ENCODE measurements at places on chromosomes 5 and 9.

GRCh38 chr5:6711409-6712141, 1.7 kb upstream of the TENT4A start:
- H3K36me3 ChIP-seq, result no peaks in the 10 kb centered on the region
- H3K27me3 ChIP-seq, result no peaks in the 10 kb centered on the region
- peaks cover 26% of the 10 kb centered on the region for H3K4me1 ChIP-seq
- H3K4me3 ChIP-seq, result peak overlapping the region; percentile 70

DNA sequence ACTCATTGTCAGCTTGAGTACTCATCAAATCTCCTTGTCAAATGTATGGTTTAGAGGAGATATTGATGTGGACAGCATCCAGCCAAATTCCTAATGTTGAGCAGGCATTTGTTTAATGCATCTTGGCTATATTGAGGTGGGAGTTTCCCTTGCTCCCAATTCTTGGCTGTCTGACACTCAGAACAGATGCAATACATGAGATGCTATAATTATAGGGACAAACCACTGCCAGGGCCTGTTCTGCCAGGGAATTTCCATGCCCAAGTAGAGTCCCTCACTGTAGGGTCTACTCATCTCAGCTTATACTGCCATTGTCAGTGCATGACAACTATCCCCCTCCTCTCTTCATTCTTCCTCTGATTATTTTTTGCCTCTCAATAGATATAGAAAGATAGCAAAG, 392.0 kb upstream of the KCNN2 start:
- no peak overlapping the region for H3K27ac ChIP-seq
- no peaks in the 10 kb centered on the region for H3K4me1 ChIP-seq
- H3K27me3 ChIP-seq, result no peaks in the 10 kb centered on the region
- H3K36me3 ChIP-seq, result no peaks in the 10 kb centered on the region
- H3K4me3 ChIP-seq, result no peak overlapping the region

DNA sequence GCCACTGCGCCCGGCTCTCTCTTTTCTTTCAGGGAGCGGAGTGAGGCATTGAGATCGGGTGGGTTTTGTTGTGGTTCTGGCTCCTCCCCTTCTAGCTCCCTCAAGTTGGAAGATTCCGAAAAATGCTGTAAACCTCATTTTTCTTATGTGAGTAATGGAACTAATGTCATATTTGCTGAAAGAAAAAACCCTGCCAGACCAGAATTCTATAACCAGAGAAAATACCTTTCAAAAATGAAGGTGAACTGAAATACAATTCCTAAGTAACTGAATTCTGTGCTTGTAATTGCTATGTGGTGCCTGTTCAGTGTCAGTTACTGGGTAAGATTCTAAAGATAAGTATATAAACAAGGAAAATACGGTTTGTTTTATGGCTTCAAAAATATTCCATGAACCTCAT, 30.9 kb upstream of the CDK20 start:
- no peaks in the 10 kb centered on the region for H3K36me3 ChIP-seq
- H3K27ac ChIP-seq, result no peak overlapping the region
- no peak overlapping the region for H3K4me3 ChIP-seq
- H3K27me3 ChIP-seq, result no peaks in the 10 kb centered on the region

DNA sequence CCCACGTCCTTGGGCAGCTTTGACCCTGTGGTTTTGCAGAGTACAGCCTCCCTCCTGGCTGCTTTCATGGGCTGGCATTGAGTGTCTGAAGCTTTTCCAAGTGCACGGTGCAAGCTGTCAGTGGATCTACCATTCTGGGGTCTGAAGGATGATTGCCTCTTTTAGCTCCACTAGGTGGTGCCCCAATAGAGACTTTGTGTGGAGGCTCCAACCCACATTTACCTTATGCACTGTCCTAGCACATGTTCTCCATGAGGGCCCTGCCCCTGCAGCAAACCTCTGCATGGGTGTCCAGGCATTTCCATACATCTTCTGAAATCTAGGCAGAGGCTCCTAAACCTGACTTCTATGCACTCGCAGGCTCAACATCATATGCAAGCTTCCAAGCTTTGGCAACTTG, 644.2 kb upstream of the CDH9 start:
- H3K4me1 ChIP-seq, result no peaks in the 10 kb centered on the region
- H3K4me3 ChIP-seq, result no peak overlapping the region

- no peak overlapping the region for H3K27ac ChIP-seq
- H3K4me3 ChIP-seq, result no peak overlapping the region
- no peak for DNase-seq
- H3K27me3 ChIP-seq, result no peaks in the 10 kb centered on the region
- peaks cover 40% of the 10 kb centered on the region for H3K36me3 ChIP-seq
These were observed 8.2 kb downstream of the HEXB start for GRCh38 chr5:74693191-74693590.

DNA sequence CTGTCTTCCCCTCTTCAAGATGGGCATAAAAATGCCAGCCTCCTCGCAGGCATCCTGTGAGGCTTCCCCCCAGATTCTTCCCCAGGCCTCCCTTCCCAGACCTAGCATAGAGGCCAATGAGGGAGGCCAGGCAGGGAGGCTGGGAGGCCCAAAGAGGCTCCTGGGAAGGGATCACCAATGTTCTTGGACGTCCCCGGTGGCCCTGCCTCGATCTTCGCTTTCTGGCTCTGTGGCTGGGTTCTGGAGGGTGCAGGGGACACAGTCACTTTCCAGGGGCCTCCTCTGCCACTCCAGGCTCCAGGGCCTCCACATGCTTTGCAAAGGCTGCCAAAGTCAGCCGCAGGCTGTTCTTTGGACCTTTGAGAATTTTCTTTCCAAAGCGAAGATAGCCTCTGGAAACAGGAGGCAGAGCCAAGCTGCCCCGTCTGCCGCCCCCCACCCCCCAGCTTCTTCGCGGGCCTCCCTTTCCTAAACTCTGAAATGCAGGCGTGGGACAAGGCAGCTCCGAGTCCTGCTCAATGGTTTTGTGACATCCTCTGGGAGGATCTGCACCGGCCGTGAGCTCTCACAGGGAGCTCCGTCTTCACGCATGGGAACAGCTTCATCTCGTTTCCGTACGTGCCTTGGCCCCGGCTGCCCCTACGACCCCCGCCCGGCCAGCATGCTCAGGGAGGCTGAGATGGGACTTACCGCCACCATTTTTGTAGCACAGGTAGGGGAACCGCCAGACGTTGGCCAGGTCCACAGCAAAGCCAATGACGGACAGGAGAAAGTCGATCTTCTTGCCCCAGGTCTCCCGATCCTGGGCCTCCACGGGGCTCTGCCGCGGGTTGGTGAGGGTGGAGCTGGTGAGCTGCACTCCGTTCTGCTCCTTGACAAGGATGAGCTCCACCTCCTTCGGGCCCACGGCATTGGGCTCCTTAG, 2.8 kb downstream of the SLC6A3 start:
- no peak overlapping the region for H3K27ac ChIP-seq
- no peak overlapping the region for H3K4me3 ChIP-seq
- no peak for DNase-seq
- H3K4me1 ChIP-seq, result no peaks in the 10 kb centered on the region

DNA sequence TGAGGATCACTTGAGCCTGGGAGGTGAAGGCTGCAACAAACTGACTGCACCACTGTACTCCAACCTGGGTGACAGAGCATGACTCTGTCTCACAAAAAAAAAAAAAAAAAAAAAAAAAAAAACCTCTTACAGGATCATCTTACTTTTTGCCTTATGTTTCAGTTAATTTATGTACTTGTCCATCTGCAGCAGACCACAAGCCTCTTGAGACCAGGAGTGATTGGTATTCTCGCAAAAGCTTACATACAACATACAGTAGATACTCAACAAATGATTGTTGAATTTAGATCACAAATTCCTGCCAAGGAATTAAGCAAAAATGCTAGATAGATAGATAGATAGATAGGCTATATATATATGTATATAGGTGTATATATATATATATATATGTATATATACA, 12.4 kb downstream of the CEMIP2 start:
- H3K36me3 ChIP-seq, result no peaks in the 10 kb centered on the region
- peaks cover 66% of the 10 kb centered on the region for H3K4me1 ChIP-seq
- no peaks in the 10 kb centered on the region for H3K27me3 ChIP-seq
- DNase-seq, result no peak

GRCh38 chr9:76333388-76333787, 60.8 kb downstream of the RFK start:
- no peaks in the 10 kb centered on the region for H3K27me3 ChIP-seq
- no peaks in the 10 kb centered on the region for H3K36me3 ChIP-seq
- H3K4me3 ChIP-seq, result no peak overlapping the region
- no peak for DNase-seq
- H3K4me1 ChIP-seq, result no peaks in the 10 kb centered on the region
- no peak overlapping the region for H3K27ac ChIP-seq

DNA sequence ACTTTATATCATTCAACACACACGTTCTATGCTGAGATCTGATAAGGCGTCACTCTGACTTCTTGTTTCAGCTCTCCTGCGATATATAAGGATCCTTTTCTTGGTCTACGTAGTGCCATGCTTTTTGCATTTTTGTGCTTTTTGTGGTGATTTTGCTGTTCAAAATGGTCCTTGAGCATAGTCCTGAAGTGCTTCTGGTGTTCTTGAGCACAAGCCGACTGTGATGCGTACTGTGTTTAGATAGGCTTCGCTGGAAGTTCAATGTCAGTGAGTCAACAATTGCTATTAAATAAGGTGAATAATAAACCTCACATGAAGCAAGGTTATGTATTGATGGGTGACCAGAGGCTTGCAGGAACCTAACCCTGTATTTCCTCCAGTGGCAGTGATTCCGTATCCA, 46.8 kb downstream of the ACO1 start:
- H3K27ac ChIP-seq, result no peak overlapping the region
- no peak overlapping the region for H3K4me3 ChIP-seq
- H3K4me1 ChIP-seq, result no peaks in the 10 kb centered on the region
- no peaks in the 10 kb centered on the region for H3K27me3 ChIP-seq

DNA sequence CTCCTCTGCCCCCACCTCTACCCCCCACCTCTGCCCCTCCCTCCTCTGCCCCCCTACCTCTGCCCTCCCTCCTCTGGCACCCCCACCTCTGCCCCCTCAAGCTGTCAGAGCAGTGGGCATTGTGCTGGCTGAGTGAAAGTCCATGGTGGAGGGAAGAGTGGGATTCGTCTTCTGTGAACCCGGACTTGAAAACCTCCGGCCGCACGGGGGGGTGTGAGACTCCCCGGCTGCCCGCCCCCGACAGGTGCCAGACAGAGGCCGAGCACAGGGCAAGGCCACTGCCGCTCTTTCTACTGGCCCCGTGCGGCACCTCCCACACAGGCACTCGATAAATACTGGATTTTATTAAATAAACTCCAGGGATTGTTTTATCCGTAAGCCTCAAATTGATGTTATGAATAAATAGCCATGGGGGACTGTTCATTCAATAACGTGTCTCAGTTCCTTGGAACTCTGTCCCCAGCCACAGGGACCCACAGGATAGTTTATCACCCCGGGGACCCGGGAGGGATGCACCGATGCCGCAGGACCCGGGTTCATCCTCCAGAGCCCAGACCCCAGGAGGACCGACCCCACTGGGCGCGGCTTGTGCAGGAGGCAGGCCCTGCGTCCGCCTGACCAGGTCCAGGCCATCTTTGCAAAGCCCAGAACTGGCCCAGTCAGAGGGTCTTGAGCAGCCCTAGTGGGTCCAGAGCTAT, 2.6 kb upstream of the QRFP start:
- H3K4me3 ChIP-seq, result no peak overlapping the region
- DNase-seq, result no peak
- H3K27me3 ChIP-seq, result no peaks in the 10 kb centered on the region
- H3K4me1 ChIP-seq, result no peaks in the 10 kb centered on the region

DNA sequence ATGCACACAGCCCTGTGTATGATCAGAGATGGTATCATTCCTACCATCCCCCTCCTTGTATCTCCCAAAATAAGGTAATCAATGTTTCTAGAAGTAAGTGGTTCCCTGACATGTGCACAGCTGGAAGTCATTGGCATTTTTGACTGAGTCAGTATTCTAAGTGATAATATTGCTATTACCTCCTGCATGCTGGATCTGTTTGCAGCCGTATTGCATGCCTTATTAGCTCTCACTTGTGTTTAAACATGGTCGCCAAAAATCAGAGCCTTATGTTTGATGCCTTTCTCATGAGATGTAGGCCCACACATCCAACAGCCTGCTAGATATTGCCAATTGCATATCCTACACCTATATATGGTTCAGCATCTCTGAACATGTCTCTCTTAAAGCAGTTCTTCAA, 254.3 kb downstream of the CDH12 start:
- H3K27me3 ChIP-seq, result no peaks in the 10 kb centered on the region
- no peak for DNase-seq
- H3K27ac ChIP-seq, result no peak overlapping the region
- H3K36me3 ChIP-seq, result no peaks in the 10 kb centered on the region
- no peaks in the 10 kb centered on the region for H3K4me1 ChIP-seq

GRCh38 chr5:133032852-133033742, 6.7 kb upstream of the ZCCHC10 start:
- no peaks in the 10 kb centered on the region for H3K36me3 ChIP-seq
- no peaks in the 10 kb centered on the region for H3K4me1 ChIP-seq
- no peaks in the 10 kb centered on the region for H3K27me3 ChIP-seq
- no peak overlapping the region for H3K4me3 ChIP-seq
- no peak overlapping the region for H3K27ac ChIP-seq

GRCh38 chr5:58887721-58888409, 305.0 kb downstream of the RAB3C start:
- peaks cover 3% of the 10 kb centered on the region for H3K27me3 ChIP-seq
- no peak overlapping the region for H3K27ac ChIP-seq
- DNase-seq, result no peak
- peaks cover 3% of the 10 kb centered on the region for H3K4me1 ChIP-seq
- no peaks in the 10 kb centered on the region for H3K36me3 ChIP-seq

DNA sequence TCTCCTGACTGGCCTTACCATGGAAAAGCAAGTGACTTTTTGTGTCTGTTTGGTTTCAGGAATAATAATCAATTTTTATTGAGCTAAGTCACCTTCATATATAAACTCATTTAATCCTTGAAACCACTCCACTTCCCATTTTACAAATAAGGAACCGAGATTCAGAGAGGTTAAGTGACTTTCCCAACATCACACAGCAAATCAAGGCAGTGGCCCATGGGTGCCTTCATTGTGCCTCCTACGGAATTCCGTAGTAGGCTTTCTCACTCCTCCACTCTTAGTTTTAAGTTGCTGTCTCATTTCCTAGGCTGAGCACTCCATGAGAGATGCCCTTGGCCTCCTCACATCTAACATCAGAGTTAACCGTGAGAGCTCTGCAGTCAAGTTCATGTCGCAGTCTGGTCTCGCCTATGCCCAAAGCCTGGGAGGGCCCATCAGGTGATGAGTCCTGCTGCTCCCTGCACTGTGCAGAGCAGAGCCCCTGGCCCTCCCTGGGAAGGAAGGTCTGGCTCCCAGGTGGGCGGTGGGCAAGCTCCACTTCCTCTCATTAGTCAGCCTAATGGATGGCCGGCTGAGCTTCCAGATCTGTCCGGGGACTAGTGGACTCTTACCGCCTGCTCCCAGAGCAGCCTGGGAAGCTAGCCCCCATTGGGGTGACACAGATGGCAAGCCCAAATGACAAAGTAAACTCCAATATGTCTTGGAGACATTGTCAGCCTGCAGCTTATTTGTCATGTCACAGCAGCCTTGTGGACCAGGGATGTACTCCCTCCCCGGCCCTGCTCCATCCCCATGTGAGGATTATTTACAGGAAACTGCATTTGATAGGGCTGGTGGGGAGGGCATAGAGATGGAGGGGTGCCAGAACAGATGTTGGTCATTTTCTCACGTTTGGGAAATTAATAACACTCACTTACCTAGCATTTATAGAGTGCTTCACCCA, 123.4 kb downstream of the MVB12B start:
- H3K36me3 ChIP-seq, result no peaks in the 10 kb centered on the region
- DNase-seq, result no peak
- H3K27ac ChIP-seq, result no peak overlapping the region
- no peak overlapping the region for H3K4me3 ChIP-seq
- no peaks in the 10 kb centered on the region for H3K4me1 ChIP-seq
